Stimulated activated CD4-positive, alpha-beta T cell treated with anti-CD3 and anti-CD28 coated beads, Interleukin-1b, Interleukin-23, amount 100 ng/mL, for 48 hours (primary cell): ENCODE measurements at places on chromosomes 16 and 17.

DNA sequence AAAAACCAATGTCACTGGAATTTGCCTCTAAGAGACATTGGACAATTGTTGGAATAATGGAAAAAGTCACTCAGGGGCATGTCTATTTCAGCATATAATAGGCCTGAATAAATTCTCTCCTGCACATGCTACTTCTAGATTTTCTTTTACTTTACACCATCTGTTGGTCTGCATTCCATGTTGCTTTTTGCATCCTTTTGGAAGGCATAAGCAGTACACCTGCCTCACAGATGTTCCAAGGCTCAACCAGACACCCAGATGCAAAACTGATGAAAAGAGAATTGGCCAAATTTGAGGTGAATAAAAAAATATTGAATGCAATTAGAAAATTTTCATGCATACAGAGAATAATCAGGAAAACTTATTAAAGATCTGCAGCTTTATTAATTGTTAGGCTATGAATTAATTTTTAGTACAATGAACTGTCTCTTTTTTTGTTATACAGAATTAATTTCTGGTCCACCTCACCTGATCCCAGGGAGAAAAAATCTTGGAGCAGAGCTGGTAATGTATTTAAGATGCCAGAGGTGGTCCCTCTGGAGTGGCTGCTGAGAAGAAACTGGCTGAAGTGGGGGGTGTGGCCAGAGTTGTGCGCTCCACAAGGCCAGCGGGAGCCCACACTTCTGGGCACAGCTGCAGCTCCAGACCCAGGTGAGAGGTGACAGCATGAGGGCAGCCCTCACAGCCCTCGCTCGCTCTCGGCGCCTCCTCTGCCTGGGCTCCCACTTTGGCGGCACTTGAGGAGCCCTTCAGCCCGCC is 778.6 kb downstream of the CDH11 start:
- no peak for DNase-seq

GRCh38 chr17:68452724-68453290 is 4.5 kb downstream of the WIPI1 start:
- no peak for DNase-seq

GRCh38 chr17:71085238-71086033 is 916.1 kb downstream of the KCNJ2 start:
- no peak for DNase-seq

DNA sequence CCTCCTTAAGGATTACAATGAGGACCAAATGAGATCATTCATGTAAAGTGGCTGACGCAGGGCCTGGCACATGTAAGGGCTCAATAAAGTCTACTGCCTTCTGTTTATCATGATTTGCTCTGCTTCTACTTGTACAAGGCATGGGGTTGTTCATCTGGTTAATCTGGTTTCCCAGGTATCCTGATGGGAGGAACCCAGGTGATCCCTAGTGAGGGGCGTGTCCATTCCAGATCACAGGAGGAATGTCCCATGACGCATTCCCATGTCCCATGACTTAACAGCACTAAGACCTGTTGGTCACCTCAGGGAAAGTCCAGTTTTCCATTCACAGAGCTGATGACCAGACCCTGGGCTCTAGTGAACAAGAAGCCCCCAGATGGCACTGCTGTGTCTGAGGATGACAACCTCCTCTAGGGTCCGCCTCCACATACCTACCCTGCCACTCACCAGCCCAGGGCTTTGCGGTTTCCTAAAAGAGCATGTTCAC is 11.5 kb upstream of the TPPP3 start:
- DNase-seq, result no peak

- DNase-seq, result no peak
These were observed 49.2 kb downstream of the PDPK1 start for GRCh38 chr16:2586901-2587480.

DNA sequence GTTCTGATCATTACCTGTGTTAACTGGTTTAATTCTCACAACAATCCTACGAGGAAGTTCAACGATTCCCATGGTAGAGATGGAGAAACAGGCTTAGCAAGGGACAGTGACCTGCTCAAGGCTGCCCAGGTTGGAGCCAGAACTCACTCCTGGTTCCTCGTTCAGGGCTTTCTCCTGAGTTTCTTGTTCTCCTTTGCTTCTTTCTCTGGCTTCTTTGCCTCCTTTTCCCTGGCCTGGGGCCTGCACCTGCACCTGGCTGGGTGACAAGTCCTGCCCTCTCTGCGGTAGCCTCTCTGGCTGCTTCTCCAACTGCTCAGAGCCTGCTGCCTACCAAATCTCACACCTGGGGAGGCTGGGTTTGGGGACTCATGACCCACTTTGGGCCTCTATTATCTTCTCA is 2.8 kb downstream of the CCL22 start:
- DNase-seq, result no peak

DNA sequence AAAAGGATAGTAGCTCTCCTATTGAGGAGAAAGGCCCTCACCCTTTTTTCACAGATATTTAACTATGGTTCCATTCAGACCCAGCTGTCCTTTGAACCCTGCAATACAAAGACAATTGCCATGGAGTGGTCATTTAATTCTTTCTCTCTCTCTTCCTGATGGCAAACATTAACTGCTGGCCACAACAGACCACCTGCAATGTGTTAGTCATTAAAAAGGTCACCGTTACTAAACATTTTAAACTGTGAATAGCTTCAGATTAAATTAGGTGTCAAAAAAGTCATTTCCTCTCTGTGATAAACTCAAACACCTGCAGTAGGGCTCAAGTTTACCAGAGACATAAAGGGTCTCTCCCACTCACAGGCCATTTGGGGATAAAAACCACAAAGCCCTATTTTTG is 697.2 kb downstream of the TOX3 start:
- DNase-seq, result no peak

DNA sequence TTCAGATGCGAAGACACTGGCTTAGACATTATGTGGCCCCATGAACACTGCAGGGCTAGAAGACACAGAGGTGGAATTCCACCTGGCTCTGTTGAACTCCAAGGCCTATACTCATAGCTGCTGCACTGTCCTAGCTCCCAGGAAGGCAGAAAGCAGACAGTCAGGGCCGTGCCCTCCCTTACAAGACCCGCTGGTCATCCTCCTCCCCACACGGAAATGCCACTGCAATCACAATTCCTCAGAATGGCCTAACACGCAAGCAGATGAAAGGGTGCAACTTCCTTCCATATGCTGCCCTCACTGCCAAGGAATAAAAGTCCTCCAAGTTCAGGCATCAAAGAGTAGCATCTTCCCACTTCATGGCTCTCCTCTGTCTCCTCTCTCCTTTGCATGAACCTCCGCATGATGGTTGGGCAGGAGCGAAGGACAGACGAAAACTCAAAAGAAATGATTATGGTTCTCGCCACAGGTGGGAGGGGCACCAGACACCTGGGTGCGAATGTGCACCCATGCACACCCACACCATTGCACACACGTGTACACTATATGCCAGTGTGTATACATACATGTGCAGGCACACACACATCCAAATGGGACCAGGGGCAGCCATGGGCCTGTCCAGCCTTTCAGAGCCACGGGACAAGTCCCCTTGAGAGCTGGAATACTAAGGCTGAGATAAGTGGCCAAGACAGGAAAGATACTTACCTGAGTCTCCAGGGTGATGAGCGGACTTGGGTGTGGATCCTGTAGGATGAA is 113.3 kb downstream of the XYLT1 start:
- no peak for DNase-seq

GRCh38 chr16:10616756-10617640 is 36.6 kb upstream of the EMP2 start:
- no peak for DNase-seq

- DNase-seq, result no peak
These were observed 318.2 kb upstream of the PSMD7 start for GRCh38 chr16:73978407-73978784.
